ENCODE measurements at places on chromosomes 13 and 19.

DNA sequence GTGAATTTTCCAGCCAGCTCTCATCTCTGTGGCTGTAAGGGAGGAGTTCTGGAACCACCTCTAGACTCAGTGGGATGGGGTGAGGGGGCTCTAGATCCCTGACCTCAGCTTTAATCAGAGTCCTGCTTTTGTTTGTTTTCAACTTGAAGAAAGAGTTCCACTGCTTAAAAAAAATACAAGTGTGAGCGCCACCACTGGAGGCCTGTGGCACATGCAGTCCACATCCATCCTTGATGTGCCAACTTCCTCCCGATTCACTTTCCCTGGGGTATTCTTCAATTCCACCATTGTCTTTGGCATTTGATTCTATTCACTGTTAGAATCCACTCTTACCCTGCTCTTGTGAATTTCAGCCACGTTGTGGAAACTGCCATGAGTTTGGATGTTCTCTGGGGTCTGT is 62.4 kb upstream of the GJB6 start:
- no peak for DNase-seq

GRCh38 chr19:8988204-8988603 is 22.0 kb downstream of the MUC16 start:
- DNase-seq: no peak

- DNase-seq: no peak
Observed at GRCh38 chr19:36009633-36010379, 1.2 kb upstream of the SYNE4 start.

GRCh38 chr19:57436417-57436816 is 1.3 kb downstream of the ZNF749 start:
- no peak for DNase-seq

- DNase-seq: no peak
Observed at GRCh38 chr19:41535029-41535622, 40.8 kb upstream of the CEACAM21 start.
